Panc1 (cell line): ENCODE measurements at places on chromosomes 6 and 20.

DNA sequence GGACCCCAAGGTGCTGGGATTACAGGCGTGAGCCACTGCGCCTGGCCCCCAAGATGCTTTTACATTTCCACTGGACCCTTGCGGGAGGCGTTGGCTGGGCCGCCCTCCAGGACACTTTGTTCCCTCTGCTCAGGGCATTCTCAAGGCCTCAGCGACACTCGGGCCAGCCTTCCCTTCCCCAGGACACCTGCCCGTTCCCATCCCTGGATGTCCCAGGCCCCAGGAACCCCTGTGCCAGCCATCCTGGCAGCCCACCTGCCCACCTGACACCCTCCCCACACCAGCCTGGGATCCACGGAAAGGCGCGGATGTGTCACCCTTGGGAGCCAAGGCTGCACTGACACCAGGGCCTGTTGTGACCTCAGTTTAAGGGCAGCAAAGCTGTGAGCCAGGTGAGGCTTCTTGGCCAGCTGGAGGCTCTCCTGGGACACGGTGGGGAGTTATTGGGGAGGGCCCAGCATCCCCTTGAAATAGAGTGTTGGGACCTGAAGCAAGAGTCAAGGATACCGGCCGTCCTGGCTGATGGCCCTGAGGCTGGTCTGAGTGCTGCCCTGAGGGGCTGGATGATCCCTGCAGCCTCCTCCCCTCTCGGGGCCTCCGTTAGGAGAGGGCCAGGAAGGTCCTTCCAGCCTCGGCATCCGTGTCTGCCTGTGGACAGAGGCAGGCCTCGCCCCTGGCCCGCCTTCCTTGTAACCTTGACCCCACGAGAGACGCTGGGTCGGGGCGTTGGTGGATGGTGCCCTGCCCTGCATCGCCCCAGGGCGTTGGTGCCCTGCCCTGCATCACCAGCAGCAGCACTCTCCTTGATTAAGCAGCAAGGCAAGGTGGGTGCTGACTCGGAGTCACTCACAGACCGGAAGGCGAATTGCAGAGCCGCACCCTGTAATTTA, 84.2 kb upstream of the BHLHE23 start:
- no peak overlapping the region for H3K27ac ChIP-seq
- DNase-seq: no peak
- no peaks in the 10 kb centered on the region for H3K36me3 ChIP-seq
- no peaks in the 10 kb centered on the region; the same call in 1 of the 2 replicates for H3K27me3 ChIP-seq
- H3K4me1 ChIP-seq: no peaks in the 10 kb centered on the region

DNA sequence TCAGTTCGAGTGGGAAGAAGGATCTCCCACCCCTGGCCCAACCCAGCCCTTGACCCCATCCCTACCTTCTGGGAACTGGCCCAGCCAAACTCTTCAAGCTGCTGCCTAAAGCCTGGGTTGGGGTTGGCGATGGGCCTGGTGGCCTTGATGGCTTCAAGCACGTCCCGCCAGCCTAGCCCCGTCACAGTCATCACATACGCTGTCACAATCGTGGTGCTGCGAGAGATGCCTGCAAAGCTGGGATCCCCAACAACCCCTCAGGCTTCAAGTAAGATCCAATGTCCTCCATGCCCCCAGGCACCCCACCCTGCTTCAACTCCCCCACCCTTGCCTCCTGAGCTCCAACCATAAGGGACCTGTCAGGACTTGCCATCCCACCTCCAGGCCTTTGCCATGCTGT, 7.8 kb downstream of the DUSP15 start:
- H3K36me3 ChIP-seq: no peaks in the 10 kb centered on the region
- H3K4me3 ChIP-seq: no peak overlapping the region
- no peaks in the 10 kb centered on the region for H3K27me3 ChIP-seq
- DNase-seq: no peak
- peaks cover 18% of the 10 kb centered on the region for H3K4me1 ChIP-seq

- no peaks in the 10 kb centered on the region for H3K4me1 ChIP-seq
- no peak overlapping the region for H3K27ac ChIP-seq
- peaks cover 7% of the 10 kb centered on the region; the same call in 1 of the 2 replicates for H3K27me3 ChIP-seq
- no peaks in the 10 kb centered on the region for H3K36me3 ChIP-seq
- H3K4me3 ChIP-seq: no peak overlapping the region
- no peak for DNase-seq
These were observed 10.1 kb upstream of the CALHM6 start for GRCh38 chr6:116450769-116451740.

GRCh38 chr20:61385731-61386130, 133.7 kb downstream of the CDH4 start:
- H3K27ac ChIP-seq: no peak overlapping the region
- H3K27me3 ChIP-seq: peaks cover 3% of the 10 kb centered on the region; the same call in 1 of the 2 replicates
- DNase-seq: no peak
- no peaks in the 10 kb centered on the region for H3K36me3 ChIP-seq
- no peaks in the 10 kb centered on the region for H3K4me1 ChIP-seq
